ENCODE measurements at places on chromosomes 5 and 9.
A peak's percentile ranks its signal among the peaks of the same experiment; 100 is the strongest.

DNA sequence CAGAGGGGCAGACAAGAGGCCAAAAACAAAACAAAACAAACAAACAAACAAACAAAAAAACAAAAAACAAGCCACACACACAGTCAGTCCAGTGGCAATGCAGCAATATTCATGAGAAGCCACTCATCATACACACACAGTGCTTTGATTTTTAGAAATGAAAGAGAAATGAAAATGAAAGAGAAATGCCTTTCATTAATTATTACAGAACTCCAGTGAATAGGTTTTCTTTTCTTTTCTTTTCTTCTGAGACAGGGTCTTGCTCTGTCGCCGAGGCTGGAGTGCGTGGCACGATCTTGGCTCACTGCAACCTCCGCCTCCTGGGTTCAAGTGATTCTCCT, 36.9 kb downstream of the SPRY4 start:
- no peak for DNase-seq

GRCh38 chr5:95988094-95988493, 26.4 kb upstream of the ELL2 start:
- DNase-seq, result no peak

GRCh38 chr5:173055983-173056782, at the start of gene CREBRF:
Gene CREBRF (plus strand): TSS chr5:173056352. CDS start chr5:173080776, 24,424 bp downstream.
- DNase-seq, result peak; percentile 98

DNA sequence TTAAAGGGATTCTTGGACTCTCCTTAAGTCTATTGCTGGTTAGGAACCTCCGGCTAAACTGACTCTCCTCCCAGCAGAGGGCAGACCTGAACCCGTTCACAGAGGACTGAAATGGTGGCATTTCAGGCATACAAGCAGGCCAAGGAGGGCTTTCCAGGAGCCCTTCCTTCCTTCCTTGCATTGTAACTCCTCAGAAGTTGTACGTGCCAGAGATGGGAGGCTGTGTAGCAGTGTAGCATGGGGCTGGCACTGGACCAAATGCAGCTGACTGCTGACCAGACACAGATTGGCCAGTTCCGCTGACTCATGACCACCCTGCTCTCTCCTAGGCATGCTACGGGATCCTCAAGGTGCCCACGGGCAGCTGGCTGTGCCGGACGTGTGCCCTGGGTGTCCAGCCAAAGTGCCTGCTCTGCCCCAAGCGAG, 36.4 kb downstream of the JADE2 start:
- peak; percentile 61 for DNase-seq

GRCh38 chr9:77601476-77602099, 46.5 kb downstream of the GNA14 start:
- DNase-seq, result no peak

DNA sequence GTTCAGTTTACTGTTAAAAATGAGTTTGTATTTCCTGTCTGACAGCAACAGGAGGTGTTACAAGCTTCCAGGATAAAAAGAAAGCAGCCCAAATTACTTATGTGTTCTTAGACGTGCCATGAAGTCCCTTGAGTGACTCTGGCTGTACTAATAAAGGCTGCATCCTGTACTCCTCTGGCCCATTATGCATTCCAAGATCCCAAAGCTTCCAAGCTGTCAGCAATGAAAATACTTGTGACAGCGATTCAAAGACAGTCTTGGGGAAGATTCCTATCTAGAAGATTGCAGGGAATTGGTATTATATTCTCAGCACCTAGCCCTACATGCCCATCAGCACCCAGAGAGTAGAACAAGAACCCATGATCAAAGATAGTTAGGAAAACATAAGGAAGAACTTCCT, 281.6 kb upstream of the TRPC7 start:
- no peak for DNase-seq

- no peak for DNase-seq
These were observed 130.8 kb downstream of the MACIR start for GRCh38 chr5:103389357-103389756.

GRCh38 chr9:107731115-107731762, 241.7 kb upstream of the KLF4 start:
- DNase-seq, result no peak

- no peak for DNase-seq
These were observed 177.1 kb downstream of the GAPVD1 start for GRCh38 chr9:125438506-125439433.

DNA sequence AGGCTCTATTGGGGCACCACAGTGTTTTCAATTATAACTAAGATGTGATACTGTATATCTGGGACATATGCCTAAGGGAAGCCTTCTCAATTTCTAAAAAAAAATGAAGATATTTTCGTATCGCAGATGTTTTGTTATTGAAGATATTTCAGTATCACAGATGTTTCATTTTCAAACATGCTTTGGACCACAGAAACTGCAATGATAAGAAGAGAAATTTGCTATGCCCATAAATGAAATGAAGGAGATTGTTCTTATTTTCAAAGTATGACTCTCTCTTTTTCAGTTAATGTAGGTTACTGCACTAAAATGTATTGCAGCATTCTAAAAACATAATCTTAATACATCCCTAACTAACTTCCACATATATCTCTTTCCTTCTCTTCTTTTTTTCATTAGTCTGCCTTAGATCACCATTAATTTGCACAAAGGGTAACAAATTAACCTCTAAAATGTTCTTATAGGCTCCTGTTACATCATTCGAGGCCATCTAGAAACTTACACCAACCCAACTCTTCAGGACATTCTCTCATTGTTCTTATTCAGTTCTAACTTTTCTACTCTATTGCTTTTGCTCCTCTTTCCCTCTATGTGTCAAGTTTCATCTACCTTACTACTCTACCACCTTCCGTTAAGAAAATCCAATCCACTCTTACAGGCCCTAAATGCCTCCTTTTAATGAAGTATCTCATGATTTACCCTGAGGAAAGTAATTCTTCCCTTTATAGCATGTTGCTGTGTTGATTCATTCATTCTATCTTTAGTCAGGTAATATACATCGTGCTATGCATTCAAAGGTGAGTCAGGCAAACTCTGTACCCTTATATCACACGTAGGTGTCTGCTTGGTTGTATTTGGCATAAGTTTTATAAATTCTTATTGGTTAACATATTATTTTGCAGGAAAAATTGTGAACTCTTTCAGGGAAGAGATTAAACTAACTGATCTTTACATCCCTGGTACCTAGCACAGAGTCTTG, 70.5 kb downstream of the ST8SIA4 start:
- no peak for DNase-seq

DNA sequence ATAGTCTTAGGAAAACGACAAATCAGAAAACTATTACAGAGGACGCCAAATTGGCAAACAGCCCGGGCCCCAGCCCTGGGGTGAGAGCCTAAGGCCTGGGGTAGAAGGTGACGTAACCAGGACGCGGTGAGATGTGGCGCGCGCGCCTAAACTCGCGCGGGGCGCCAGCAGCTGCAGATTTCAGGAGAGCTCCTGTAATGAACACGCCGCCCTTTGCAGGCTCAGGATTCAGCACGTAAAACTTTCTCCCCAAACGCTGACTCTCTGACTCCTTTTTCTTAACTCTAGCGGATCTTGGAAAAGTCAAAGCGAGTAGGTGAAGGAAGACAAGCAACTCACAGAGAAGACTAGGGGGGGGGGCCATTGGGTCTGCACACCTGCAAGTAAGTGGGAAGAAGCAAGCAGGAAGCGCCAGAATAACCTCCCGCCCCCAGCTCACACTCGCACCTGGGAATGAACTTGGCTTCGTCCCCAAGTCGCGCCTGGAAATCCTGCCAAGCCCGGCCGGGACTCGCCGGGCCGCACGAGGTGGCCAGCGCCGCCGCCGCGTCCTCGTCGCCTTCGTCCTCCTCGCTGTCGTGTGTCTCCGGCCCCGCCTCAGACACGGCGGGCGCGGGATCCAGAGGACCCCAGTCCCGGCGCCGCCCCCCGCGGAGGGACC, 822 bp downstream of the RASEF start:
- DNase-seq, result peak; percentile 45

- peak; percentile 56 for DNase-seq
These were observed 3.6 kb upstream of the NKX2-5 start for GRCh38 chr5:173238312-173239232.

DNA sequence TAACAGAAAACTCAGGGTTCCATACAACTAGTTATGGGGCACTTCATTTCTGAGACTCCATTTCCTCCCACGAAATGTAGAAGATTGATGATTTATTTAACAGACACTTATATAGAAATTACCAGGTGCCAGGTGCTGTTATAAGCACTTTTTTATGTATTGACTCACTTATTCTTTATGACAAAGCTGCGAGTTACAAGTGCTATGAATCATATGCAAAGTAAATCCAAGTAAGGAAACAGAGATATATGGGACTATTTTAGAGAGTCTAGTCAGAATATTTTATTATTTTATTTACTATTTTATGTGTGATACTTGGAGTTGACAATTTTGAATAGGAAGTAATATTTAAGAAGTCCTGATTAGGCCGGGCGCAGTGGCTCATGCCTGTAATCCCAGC, 822.8 kb upstream of the C9orf72 start:
- DNase-seq, result no peak

DNA sequence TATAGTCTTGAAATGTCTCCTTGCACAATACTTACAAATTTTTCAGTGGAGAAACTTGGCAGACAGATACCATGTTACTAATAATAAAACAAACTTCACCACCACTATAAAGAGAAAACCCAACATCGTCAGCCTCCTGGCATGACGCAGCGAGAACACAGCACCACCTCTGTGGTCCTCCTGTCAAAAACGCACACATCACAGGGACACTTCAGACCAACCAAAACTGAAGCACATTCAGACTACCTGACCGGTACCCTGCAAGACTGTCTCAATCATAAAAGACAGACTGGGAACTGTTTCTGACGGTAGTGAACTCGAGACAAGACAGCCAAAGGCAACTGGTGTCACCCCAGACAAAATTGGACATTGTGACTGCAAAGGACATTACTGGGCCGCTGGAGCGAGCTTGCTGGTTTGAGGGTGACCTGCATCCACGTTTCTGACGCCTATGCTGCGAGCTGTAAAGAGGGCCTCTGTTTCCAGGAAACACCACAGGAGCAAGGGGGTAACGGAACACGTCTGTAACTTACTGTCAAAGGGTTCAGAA, 34.4 kb downstream of the NSUN2 start:
- DNase-seq, result no peak

DNA sequence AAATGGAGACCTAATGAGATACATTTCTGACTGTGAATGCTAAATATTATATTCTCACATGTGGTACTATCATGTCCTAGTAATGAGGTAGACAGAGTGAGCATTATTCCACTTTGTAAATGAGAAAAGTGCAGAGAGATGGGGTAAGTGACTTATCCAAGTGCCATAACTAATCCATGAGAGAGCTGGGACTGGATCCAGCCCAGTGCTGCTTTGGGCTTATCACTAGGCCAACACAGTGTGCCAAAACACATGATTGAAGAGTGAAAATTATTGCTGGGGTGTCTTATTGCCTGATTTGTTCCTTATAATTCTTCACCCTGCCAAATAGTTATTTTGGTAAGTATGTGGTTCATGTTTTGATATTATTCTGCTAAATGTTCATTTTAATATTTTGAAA, 442.2 kb upstream of the GRAMD2B start:
- no peak for DNase-seq

DNA sequence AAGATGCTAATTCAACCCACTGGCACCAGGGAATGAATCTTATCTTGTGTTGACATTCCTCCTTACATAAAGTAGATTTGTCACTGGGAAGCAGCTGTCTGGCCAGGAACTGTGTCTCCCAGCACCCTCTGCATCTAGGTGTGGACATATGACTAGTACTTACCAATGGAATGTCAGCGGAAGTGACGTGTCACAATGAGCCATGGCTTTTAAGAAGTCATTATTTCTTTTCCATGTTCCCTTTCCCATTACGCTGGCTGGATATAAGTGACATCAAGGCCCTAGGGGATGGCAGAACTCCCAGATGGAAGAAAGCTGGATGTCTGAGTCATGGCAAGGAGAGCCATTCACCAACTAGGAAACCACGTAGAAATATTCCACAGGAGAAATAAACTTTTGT, 84.7 kb upstream of the MAST4 start:
- DNase-seq, result no peak

DNA sequence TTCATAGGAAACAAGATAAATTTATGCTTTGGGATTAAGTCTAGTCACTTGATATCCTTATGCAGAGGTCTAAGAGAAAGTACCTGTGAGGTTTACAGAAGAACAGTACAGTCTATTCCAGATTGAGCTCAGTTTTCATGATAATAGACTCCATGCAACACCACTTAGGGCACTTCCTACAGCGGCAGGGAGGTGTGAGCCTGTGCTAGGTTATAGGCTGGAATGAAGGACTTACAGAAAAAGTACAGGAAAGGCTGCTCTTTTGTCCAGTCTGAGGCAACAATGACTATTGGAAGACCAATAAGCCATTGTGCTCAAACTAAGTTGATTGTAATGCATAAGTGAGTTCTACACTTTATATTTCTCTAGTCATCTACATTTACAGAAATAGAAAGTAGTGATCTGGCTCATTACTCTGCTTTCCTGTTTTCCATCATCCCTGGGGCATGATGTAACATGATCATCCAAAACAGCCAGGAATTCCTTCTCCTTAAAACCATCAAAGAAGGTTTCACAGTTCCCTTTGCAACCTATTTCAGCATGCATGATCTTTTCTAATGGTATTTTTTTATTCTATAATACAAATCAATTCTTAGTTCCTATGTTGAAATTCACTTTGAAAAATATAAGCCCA, 322.8 kb downstream of the SLF1 start:
- no peak for DNase-seq

- DNase-seq, result no peak
These were observed 1226.8 kb upstream of the NUDT12 start for GRCh38 chr5:104789366-104789765.

GRCh38 chr5:59179704-59180103, 596.8 kb downstream of the RAB3C start:
- DNase-seq, result no peak

DNA sequence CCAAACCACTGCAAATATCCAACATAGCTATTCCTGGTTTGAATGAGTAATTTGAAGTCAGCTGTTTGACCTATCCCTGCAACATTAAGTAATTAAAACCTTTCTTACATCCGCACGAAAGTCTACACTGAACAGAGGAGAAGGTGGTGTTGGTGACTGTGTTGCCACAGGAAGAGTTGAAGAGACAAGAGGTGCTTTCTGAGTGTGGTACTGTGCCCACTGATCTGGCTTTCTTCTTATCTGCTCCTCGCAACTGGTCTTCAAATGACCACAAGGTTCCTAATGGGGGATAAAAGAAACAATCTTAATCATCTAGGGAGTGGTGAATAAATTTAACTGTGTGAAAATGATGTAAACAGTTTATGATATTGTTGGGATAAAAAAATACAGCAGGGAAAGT, 29.4 kb upstream of the PDCL start:
- DNase-seq, result no peak

DNA sequence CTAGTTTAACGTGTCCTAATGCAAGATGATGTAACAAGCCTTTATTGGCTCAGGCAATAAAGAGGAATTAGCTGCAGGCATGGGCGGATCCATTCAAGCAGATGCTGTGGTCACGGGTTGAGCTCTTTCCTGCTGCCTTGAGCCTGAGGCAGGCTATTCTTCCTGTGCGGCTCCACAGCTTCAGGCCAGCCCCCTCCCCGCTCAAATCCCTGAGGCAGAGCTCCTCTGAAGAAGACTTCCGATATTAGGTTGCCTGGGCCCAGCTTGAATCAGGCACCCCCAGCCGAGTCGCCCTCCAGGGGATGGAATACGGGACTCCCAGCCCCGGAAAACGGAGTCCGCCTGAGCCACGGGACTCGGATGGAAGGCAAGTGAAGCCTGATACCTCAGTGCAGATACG, 95.0 kb upstream of the RUFY1 start:
- no peak for DNase-seq

Data from iPS-NIHi11 (cell line).